Stimulated activated CD8-positive, alpha-beta memory T cell treated with anti-CD3 and anti-CD28 coated beads, Interleukin-2, amount 100 ng/mL, for 1 hour (primary cell): ENCODE measurements at places on chromosomes 6 and 20.

- DNase-seq, result no peak
Observed at GRCh38 chr20:63133481-63134091, 82.3 kb downstream of the YTHDF1 start.

GRCh38 chr20:420166-420620 is 12.1 kb downstream of the RBCK1 start:
- DNase-seq, result no peak

DNA sequence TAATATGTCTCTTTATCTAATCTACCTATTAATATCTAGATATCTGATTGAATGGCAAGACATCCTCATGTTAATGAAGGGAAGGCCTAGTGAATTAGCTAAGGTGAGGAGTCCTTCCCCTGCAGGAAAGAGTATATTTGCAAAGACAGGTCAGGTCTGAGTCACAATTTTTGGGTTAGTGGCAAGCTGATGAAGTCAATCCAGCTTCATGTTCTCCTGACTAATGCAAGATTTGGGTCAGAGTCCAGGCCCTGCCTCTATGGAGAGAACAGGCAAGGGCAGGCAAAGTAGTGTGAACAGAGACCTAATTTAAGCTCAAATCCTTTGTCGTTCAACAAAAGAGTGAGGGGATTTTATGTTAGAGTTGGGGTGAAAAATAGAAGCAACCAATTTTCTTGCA is 496.7 kb downstream of the BMP2 start:
- no peak for DNase-seq

DNA sequence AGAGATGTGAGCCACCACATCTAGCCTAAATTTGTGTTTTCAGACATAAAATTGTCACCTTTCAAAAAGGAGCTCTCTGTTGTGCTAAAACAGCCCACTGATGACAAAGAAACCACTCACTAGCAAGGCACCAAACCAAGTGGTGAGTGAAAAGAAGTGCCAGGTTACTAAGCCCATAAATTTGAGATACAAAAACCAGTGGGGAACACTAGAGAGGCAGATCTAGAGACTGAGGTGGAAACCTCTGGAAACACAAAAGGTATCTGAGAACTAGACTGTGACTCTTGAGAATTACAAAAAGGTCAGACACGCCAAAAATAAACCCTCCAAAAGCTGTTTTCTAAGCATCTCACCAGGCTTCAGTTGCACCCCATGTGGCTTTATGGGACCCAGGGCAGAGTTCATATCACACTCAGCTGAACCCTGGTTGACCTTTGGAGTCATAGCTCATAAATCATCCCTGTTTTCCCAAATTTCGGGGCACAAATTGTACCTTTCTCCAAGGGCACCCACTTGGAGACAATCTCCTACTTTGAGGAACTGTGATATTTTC is 24.2 kb downstream of the SAMD3 start:
- DNase-seq, result no peak

- no peak for DNase-seq
Observed at GRCh38 chr6:83073615-83074014, 6.1 kb downstream of the DOP1A start.

- DNase-seq, result no peak
Observed at GRCh38 chr6:35068644-35069043, 72.5 kb downstream of the TCP11 start.

- DNase-seq, result no peak
Observed at GRCh38 chr20:59044295-59044694, 1.7 kb upstream of the PRELID3B start.

DNA sequence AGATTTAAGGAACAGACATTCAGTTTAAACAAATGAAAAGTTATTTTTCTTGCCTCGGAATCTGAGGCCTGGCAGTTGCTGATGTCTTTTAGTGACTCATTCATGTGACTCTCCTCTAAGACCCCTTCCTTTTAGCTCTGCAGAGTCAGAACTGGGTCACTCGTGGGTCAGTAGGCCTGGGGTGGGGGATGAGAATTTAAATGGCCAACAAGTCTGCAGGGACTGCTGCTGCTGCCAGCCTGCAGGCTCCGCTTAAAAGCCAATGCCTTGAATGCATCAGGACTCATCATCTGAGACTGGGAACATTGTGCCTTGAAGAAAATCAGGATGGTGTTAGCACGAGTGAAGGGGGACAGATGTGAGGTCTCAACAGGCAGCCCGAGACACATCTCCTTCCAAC is 404.3 kb downstream of the CDH26 start:
- DNase-seq, result no peak

DNA sequence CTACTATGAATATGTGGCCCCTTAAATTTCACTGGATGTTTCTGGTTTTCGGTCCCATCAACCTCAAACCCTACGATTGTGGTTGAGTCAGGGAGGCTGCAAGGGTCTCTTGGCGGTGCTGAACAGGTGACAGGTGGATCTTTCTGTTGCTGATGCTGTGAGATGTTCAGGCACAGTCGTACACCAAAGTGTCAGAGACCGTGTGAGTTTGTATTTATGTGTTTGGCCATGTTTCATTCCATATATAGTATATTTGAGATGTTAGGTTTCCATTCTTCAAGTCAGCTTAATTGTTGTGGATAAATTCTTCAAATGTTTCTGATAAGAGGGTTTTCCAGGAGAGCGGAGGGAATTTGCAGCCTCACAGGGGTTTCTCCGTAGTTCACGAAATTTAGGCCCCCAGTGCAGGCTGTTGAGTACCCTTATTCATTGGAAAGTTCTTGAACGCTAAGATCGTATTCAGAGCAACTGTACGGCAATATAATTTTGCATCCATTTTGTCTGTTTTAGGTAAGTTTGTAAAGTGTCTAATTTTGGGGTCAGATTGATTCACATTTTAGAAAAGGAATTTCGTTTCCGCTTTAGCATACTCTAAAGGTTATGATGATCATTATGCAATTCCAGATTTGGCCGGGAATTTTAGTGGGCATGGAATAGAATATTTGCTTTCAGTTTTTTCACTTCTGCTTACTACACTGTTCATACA is 1.2 kb downstream of the TAB2 start:
- no peak for DNase-seq

DNA sequence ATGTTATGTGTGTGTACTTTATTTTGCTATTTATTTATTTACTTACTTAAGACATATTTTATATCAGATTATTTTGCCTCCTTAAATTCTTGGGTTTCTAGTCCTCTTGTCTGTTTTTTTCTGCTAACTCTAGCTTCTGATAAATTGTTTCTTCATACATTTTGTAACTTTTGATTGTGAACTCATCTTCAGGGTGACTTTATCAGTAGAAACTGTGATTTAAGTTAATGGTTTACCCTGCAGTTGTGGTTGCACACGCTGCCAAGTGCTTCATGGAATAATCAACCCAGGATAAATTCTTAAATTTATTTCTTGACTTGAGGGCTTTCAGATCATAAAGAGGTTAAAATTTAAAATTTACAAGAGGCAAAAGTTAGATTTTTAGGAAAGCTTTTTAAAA is 173.3 kb downstream of the CENPW start:
- no peak for DNase-seq

DNA sequence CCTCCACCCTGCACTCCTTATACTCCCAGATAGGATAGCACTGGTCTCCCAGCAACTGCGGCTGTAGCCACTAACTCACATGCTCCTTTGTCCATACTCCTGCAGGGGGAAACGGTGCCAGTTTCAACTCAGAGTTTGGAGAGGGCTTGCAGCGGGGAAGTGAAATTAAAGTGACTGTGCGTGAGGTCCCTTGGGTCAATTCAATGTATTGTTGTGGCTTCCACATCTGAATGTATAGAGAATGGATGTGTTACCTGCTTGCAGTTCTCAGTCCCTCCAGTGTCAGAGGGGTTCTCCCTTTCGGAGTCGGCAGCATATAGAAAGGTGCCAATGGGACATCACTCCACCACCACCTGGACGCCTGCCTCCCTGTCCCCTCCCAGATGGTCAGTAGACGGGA is 93.6 kb upstream of the CNKSR3 start:
- no peak for DNase-seq

DNA sequence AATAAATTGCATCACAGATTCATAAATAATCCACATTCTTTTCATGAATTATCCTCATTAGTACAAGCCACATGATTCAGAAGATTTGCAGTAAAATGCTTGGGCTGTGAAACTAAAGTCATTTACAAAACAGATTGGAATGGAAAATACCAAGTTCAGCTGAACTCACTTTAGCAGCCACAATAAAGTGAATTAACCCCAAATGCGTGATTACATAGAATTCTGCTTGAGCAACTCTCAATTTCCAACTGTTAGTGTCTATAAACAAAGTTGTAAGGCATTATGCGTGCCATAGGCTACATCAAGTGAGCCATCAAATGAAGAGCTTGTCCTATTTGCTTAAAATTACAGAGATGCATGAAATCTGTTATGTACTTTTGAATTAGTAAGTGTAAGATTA is 60.4 kb upstream of the GFRAL start:
- DNase-seq, result no peak

DNA sequence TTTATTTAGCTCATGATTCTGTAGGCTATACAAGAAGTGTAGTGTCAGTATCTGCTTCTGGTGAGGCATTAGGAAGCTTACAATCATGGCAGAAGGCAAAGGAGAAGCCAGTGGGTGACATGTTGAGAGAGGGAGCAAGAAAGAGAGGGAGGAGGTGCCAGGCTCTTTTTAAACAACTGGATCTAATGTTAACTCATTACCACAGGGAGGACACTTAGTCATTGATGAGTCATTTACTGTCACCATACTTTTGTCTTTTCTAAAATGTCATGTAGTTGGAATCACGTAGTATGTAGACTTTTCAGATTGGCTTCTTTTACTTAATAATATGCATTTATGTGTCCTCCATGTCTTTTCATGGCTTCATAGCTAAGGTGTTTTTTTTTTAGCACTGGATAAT is 58.1 kb downstream of the NUS1 start:
- no peak for DNase-seq

DNA sequence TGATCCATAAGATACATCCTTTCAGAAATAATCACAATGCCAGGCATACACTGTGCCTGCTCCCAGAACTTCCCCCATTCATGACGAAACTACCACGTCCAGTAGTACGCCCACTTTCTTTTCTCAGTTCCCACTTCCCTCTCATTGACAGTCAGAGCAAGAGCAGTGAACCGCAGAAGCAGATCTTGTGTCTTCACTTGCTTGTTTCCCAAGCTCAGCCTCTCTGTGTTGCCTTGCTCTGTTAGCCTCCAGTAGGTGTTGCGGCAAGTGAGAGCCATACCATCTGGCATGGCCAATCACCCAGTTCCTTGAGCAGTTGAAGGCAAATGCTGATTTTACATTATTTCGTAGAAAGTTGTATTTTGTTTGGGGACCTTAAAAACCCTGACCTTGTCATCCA is 11.7 kb downstream of the UST start:
- no peak for DNase-seq

- no peak for DNase-seq
Observed at GRCh38 chr6:163761481-163761880, 347.0 kb downstream of the QKI start.

DNA sequence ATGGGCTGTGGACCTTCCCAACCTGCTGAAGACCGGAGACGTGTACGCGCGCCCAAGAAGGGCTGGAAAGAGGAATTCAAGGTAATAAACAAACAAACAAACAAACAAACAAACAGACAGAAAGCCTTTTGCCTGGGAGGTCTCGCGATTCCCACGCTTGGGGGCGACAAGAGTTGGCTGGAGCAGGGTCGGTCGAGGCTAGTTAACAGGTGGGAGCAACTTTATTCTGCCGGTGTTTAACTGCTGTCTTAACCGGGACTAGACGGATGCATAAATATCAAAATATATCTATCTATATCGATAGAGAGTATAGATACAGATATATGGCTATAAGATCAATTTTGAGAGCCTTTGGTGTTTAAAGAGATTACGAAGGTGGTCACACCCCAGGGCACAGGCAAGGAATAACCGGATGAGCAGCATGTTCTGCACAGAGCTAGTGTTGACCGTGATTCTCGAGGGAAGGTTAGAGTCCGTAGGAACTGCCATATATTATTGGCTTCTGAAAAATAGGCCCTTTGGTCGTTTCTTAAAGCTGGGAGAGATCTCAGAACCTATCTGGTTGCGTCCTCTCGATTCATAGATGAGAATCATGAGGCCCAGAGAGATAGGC is 514 bp downstream of the STMND1 start:
- no peak for DNase-seq

- DNase-seq, result no peak
Observed at GRCh38 chr6:159307246-159307790, 138.1 kb downstream of the FNDC1 start.

- DNase-seq, result no peak
Observed at GRCh38 chr6:110357664-110358552, at the start of gene METTL24. TSS of gene METTL24 (minus strand) at chr6:110358349. CDS start at chr6:110358272, 77 bp downstream.

DNA sequence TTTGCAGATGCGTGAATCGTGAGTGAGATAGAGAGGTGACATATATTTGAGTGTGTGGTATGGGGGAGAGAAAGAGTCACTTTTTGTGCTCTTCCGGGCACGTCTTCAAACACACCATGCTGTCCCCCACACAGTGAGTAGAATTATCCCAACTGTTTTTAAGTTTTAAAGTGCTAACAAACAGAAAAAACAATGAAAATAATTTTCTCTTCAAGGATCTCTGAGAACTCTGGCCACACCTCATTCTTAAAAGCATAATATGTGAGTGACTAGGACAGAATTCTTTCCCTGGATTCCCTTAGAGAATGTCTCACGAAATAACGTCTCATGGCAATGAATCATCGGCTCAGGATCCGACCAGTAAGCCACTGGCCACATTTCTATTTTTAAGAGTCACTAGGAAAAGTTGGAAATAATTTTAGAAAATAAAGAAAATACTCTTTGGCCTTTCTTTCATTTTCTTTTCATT is 235.7 kb upstream of the ZNF217 start:
- no peak for DNase-seq
